ENCODE measurements at places on chromosomes 1 and 21.

DNA sequence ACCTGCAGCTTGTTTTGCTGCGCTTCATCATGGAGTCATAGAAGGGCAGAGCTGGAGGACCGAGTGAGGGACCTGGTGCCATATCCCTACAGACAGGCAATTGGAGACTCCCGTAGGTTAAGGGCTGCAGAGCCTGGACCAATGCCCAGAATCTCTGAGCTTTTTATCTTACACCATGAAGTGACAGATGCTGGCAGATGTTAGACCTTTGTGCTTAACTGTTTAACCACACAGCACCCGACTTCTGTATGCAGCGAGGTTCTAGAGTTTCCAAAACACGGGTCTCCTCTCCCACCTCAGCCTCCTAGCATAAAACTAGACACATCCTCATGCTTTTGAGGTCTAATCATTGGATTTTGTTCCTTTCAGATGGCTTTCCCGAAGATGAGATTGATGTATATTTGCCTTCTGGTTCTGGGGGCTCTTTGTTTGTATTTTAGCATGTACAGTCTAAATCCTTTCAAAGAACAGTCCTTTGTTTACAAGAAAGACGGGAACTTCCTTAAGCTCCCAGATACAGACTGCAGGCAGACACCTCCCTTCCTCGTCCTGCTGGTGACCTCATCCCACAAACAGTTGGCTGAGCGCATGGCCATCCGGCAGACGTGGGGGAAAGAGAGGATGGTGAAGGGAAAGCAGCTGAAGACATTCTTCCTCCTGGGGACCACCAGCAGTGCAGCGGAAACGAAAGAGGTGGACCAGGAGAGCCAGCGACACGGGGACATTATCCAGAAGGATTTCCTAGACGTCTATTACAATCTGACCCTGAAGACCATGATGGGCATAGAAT is 47.6 kb downstream of the B3GALT5 start:
- no peak for DNase-seq

DNA sequence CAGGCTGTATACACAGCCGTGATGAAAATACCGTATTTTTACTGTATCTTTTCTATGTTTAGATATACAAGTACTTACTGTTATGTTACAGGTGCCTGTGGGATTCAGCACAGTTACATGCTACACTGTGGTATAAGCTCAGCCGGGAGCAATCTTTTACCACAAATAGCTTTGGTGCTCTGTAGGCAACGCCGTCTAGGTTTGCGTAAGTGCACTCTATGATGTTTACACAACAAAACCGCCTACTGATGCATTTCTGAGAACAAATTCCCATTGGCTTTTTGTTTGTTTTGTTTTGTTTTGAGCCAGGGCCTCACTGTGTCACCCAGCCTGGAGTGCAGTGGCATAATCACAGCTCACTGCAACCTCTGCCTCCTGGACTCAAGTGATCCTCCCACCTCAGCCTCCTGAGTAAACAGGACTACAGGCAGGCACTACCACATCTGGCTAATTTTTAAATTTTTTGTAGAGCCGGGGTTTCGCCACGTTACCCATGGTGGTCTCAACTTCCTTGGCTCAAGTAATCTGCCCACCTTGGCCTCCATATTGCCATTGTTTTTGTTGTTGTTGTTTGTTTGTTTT is 81.0 kb downstream of the SCCPDH start:
- DNase-seq, result no peak

GRCh38 chr1:182677397-182678098 is 6.8 kb downstream of the RGS8 start:
- no peak for DNase-seq

DNA sequence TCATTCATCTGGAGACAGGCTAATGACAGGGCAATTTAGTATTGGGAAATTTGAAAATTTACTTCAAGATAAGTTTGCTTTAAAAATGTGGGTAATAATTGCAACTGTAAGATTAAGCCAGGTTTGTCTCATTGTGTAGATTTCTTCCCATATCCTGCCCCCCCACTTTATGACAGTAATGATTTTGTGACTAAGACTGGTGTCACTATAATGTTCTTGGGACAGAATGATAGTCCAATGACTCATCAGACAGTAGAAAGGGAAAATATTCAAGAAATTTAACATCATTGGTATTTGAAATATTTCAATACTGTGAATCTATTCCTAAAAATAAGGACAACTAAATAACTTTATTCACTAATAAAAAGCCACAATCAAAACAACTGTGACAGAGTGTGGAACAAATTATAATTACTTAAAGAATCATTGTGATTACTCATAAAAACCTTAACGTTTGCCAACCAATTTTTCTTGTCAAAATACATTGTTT is 36.7 kb downstream of the FH start:
- DNase-seq, result no peak

- no peak for DNase-seq
Measured at GRCh38 chr21:41671212-41671762, 95.6 kb downstream of the RIPK4 start.

DNA sequence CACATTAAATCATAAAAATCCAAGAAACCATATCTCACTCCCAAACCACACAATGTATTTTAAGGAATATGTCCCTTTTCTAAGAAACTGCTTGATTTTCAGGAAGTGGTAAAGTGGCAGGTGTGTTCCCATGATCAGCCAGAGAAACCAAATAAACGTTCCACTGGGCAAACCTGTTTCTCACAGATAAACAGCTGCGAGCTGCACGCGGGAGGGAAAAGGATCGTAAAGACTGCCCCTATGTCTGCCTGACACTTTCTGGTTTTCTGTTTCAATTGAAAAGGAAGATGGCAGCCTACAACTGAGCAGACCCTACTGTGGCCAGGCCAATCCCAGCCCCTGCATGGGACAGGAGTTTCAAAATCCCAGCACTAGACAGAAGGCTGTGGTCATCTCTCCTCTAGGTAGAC is 36.6 kb downstream of the HIVEP3 start:
- DNase-seq, result no peak

- no peak for DNase-seq
Measured at GRCh38 chr1:158078569-158079080, 85.2 kb downstream of the KIRREL1 start.

- no peak for DNase-seq
Measured at GRCh38 chr1:208242146-208242545, 2.0 kb downstream of the PLXNA2 start.

DNA sequence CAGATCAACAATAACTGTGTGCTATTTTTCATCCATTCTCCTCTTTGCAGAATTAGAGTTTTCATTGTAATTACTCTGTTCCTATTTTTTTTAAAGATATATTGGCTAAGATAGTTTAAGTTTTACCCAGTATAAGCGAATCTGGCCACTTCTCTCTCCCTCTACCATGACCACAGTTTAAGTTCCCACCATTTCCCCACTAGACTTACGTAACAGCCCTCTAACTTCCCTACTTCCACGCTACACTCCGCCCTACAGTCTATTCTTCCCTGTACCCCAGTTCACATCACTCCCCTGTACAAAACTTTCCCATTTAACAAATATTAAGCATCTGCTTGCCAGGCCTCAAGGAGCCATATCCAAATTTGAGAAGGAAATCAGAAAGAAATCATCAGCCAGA is 16.5 kb downstream of the CTSK start:
- no peak for DNase-seq

- DNase-seq, result no peak
Measured at GRCh38 chr1:89736937-89737733, 83.7 kb upstream of the LRRC8D start.

DNA sequence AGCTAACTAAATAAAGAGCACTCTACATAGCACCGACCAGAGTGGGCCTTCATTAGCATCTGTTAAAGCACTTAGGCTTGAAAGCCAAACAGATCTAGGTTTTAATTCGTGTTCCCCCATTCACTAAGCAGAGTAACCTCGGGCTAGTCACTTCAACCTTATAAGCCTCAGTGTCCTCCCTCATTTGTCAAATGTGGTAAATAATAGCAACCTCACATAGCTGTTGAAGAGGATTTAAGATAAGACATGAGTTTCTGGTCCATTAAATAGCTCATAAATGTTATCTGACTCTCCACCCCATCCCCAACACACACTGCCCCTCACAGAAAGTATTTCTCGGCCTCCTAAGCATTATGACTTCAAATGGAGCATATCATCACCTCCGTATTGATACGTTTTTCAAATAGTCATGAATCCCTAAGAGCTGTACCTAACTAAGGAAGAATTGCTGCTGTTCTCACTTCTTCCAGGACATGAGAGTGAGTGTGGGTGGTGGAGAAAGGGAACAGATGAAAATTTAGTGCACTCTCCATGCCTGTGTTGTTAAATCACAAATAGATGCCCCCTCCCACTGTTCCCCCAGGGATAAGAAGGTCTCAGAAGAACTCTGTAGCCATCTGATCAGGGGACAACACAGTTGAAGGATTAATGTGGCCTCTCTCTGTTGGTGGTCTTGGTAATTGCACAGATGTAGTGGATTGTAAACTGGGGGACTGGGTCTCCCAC is 47.6 kb downstream of the PLPP3 start:
- DNase-seq, result no peak

DNA sequence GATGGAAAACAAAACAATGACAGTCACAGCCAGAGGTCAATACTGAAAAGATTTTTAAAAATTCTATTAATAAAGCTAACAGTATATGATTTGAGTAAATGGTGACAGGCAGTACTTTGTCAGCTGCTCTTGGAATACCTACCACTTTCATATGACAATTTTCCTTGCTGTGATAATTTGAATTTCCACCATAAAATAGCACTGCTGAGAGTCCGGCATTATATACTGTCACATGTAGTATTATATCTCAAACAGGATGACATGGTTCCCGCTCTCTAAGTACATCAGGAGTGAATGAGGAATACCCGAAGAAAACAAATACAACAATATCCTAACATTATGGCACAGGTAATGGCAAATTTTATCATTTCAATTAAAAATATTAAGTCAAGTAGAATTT is 146.8 kb upstream of the TMPRSS15 start:
- DNase-seq, result no peak

DNA sequence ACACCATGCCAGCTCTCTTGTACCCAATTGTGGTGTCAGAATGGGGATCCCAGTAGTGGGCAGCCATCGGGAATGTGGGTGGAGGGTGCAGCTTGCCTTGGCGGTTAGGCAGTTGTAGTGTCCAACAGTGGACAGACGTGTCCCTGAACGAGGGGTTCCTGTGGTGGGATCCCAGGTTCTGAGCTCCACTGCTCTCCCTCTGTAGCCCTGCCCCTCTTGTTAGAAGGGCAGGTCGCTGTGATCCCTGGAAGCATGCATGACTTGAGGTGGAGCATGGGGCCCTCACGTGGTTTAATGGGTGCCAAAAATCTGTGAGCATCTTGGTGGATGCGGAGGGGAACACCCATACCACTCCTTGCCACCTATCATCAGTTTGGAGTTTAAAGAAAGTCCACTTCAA is 4.3 kb downstream of the GALNT2 start:
- DNase-seq, result no peak

GRCh38 chr1:27832762-27833161 is 2.2 kb downstream of the PPP1R8 start:
- no peak for DNase-seq

GRCh38 chr1:20790785-20791184 is 3.7 kb upstream of the HP1BP3 start:
- no peak for DNase-seq

DNA sequence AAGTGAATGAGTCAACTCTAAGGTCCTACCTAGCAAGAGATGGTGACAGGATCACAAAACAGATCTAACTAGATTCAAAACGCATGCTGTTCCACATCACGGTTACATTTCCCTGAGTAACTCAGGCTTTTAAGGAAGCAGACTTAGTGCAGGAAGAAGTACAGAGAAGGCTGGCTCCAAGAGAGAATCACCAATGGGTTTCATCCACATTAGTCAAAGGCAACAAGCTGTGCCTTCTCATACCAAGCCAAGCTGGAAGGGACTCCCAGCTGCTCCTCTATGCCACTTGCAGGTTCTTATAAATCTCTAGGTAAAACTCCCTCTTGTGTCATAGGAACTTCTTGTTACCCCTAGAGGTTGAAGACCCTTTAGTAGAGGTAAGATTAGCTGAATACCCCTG is 109.0 kb downstream of the KCNH1 start:
- no peak for DNase-seq

- DNase-seq, result no peak
Measured at GRCh38 chr1:232174306-232174705, 455.6 kb downstream of the SIPA1L2 start.

DNA sequence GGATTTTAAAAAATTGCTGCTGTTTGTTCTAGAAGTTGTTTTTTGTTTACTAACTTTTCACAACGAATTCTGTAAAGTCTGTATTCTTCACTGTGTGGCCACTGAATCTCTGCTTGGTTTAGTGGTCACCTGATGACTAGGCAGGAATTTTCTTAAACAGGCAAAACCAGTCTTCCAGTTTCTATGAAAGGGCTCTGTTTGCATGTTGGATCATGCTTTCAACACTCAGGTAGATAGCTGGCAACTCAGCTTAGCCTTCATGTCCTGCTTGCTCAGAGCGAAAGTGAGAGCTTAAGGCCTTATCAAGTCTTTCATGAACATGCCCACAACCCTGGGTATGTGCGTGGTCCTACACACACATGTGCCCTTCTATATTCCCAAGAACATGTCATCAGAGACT is 52.4 kb upstream of the CCDC190 start:
- DNase-seq, result no peak

DNA sequence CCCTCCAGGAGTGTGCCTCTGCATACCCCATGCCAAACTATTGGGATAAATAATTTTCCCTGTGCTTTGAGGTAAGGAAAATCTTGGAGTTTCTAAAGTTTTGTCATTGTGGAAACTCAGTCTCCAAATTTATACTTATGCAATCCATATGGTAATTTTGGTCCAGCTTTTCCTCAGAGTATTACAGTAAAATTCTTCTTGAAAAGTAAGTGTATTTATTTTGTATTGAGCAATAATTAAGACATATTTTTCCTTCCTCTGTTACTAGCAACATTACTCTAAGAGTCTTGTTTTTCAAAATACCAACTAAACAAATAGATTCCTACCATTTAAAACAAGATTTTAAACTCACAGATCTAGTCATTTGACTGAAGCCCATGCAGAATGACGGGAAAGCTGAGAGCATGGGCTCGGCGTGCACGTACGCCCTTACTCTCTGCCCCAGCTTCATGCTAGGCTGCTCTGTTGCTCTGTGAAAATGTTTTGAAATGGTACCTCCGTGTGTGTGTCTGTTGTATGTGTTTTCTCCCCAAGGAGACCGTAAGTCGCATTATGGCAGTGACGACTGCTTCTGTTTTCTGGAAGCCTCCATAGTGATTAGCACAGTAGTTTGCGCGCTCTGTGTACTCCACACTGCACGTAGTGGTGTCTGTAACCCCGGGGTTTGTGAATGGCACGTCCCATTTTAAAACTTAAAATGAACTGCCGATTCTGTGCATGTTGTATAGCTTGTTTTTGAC is 165.3 kb downstream of the SDCCAG8 start:
- DNase-seq, result peak; percentile 27

All from anterior cingulate cortex (tissue), 58 donors.